ENCODE measurements at places on chromosomes 6 and 20.
A peak's percentile ranks its signal among the peaks of the same experiment; 100 is the strongest.

- DNase-seq: no peak
These were observed 260.6 kb upstream of the BMP2 start for GRCh38 chr20:6506906-6507305.

DNA sequence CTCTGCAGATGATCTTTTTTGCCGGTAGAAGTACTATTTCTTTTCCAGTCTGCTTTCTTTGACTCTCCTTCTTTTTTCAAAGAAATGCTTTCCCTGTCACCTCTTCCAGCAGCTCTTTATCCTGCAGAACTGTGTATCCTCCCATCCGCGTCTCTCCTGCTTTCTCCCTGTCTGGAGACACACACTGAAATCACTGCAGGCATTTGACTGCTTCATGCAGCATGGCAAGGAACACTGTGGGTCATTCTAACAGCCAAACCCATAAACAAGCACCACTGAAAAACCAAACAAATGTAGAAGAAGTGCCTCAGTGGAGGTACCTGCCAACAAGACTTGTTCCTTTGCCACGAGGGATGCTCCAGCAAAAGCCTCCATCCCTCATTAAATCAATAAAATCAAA, 403.7 kb upstream of the CITED2 start:
- no peak for DNase-seq

DNA sequence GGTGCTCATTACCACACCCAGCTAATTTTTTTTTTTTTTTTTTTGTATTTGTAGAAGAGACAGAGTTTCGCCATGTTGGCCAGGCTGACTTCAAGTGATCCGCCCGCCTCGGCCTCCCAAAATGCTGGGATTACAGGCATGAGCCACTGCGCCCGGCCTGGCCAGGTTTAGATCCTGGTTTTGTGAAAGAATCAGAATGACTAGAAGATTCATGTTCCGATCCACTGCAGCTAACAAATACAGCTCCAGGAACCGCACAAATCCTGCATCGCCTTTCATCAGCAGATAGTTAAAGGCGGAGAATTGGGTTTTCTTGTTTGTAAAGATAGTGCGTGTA, 151.2 kb upstream of the AKAP12 start:
- peak; percentile 9 for DNase-seq

- DNase-seq: no peak
These were observed 67.2 kb upstream of the SMLR1 start for GRCh38 chr6:130760006-130760405.

GRCh38 chr20:9590189-9590588, 75.8 kb downstream of the LAMP5 start:
- DNase-seq: no peak

GRCh38 chr20:2729251-2729713, 36.7 kb downstream of the EBF4 start:
- no peak for DNase-seq

DNA sequence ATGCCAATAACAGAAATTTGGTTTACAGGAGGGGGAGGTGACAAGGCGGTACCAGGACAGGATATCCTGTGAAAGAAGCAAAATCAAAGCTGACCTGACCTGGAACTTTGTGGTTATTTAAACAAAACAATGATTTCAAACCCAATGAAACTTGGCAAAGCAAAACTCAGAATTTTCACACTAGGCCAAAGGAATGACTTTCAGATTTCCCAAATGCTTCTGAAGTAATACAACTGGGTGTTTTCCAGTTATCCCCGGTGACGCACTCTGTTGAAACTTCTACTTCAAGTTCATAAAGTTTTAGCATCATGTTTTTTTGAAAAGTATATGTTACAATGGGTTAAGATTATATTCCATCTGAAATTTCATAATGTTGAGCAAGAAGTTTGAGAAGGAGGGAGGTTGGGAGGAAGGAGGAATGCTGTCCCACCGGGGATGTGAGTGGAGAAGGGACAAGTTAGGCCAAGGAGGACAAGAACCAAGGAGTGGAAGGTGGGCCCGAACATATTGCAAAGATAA, 78.1 kb upstream of the TRAF3IP2 start:
- DNase-seq: peak; percentile 90

Measured in vagina (tissue), 2 donors.